ENCODE measurements at places on chromosomes 1 and 21.

GRCh38 chr1:3672971-3673361 is 20.6 kb downstream of the TP73 start:
- no peak for DNase-seq

- no peak for DNase-seq
Observed at GRCh38 chr1:164891615-164892014, 332.6 kb downstream of the PBX1 start.

DNA sequence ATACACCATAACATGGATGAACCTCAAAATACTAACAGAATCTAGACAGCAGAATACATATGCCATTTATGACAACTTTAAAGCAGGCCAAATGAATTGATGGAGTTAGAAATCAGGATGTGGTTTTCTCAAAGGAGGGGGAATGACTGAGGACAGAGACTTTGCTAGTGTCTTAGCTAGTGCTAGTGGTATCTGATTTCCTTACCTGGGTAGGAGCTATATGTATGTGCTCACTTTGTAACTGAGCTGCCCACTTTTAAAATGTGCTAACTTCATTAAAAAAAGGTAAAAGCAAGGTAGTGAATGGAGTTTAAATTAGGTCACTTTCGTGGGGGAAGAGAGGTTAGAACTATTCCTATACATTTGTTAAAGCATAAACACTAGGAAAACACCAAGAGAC is 2.6 kb downstream of the GTF2B start:
- DNase-seq: no peak

DNA sequence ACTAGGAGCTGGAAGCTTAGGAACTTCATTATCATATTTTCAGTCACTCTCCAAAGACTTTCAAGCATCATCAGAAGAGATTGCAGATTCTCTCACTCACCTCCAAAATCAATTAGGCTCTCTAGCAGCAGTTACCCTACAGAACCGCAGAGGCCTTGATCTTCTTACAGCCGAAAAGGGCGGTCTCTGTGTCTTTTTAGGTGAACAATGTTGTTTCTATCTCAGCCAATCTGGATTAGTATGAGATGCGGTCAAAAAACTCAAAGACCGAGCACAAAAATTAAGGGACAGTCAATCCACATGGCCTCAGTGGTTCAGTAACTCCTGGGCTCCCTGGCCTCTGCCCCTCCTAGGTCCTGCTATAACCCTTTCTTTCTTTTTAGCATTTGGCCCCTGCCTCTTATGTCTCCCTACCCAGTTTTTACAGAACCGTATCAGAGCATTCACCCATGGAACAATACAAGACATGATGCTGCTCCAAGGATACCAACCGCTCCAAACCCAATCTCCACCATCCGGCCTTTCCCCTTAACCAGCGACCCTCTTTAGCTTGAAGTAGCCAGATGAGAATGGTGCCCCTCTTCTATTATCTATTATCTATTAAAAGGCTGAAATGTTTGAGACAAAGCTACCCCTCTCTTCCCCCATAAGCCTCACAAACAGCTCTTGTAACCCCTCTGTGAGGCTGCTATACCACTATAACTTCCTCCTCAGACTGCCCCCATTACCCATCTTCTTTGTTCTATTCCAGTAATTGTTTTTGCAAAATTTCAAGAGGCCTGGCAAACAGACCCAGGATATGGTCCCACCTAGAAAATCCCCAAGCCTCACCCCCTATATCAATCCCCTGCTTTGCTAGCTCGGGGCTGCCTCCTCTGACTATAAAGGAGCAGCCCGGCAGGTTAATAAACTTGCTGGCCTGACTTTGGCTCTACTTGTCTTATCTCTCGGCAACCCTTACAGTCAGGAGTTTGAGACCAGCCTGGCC is 18.7 kb upstream of the CA6 start:
- no peak for DNase-seq

DNA sequence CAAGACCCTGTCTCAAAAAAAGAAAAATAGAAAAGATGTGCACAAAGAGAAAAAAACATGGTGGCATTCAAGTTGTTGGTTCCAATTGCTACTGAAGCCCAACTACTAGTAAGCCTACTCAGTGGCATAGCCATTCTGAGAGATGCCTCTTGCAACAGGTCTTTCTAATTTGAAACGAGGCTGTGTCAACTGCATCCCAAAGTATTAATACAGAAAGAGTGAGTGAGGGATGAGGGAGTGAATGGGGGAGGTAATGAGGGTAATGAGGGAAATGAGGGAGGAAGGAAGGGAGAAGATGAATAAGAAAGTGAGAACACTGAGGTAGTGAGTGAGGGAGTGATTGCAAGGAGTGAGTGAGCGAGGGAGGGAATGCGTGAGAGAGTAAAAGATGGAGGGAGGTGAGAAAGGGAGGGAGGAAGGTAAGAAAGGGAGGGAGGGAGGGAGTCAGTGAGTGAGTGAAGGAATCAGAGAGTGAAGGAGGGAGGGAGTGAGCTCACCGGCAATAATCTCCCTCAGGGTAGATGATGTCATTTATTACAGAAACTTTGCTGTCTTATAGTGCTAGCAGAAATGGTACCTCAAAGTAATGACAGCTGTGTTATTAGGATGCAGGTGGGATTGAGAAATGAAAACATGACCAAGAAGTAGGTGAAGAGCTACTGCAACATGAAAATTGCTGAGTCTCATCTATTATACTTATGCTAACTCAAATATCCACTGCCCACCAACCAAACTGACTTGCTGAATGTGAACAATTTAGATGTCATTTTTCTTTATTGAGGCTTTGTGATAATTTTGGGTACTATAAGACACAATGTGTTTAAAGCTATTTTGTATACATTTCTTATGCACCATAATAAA is 75.6 kb upstream of the ADAM30 start:
- DNase-seq: no peak

DNA sequence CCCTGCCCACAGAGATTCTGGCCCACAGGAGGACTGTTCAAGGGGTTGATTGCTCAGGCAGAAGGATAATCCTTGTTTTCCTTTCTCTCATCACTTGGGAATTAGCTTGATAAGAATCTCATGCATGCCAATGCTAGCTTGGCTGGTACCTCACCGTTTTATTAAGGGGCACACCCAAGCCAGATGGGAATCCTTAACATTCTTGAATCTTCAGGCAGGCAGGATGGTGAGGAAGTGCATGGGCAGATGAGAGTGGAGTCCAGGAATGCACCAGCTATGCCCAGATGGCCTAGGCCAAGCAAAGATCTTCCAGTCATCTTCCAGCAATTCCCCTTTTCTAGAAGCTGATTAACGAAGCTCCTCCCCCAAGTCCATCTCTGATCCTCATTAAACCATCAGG is 4.1 kb upstream of the LCE7A start:
- DNase-seq: no peak

GRCh38 chr1:102241431-102242338 is 245.0 kb upstream of the OLFM3 start:
- no peak for DNase-seq

DNA sequence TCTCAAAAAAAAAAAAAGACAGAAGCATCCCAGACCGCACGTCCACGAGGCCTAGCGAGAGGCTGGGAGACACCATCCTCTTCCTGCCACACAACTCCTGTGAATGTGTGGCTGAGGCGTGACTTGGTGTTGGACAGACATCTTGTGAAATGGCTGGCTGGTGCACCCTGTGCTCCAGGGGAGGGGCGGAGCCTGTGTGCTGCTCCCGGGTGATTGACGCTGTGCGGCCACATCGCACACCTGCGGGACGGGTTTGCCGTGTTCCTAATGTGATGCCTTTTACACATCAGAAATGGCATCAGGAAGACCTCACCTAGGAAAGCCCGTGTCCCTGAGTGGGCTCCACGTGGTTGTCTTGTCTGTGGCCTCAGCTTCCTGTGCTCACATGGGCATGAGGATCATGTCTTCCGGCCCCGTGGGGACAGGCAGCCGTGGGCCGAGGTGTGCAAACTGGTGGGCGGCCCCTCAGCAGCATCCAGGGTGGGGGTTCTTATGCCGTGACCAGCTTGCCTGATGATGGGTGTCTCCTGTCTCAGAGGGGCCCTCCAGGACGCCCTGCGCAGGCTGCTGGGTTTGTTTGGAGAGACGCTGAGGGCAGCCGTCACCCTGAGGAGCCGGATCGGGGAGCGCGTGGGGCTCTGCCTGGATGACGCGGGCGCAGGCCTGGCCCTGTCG is 64.4 kb downstream of the PCNT start:
- no peak for DNase-seq

DNA sequence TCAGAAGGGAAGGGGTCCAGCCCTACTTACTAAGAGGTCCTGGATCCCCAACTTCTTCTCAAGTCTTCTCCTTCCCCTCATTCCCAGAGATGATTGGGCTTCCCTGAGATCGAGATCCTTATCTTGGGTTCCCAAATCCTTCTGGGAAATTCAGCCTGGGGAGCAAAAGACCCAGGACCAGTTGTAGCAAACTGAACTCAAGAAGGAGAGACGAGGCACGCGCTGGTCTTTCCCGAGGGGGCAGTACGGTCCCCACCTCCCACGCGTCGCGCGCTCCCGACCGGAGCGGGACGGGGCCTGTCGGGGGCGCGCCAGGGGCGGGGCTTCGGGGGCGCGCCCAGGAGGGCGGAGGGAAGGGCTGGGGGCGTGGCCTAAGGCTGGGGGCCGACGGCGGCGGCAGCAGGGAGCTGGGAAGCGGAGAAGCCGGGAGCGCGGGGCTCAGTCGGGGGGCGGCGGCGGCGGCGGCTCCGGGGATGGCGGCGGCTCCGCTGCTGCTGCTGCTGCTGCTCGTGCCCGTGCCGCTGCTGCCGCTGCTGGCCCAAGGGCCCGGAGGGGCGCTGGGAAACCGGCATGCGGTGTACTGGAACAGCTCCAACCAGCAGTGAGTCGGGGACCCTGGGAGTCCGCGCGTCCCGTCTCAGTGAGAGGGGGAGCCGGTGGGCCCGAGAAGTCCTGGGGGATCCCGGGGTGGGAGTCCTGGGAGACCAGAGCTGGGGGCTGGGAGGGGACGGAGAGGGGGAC is at the start of gene EFNA3:
Gene EFNA3, plus strand, starts transcription at position 369 of the 741 bp plus-strand sequence. Its CDS starts 105 bp downstream, at position 474.
- DNase-seq: no peak

- DNase-seq: no peak
Observed at GRCh38 chr21:35915030-35915429, 145.3 kb downstream of the SETD4 start.

- no peak for DNase-seq
Observed at GRCh38 chr21:22345624-22346023, 1347.4 kb downstream of the NCAM2 start.

DNA sequence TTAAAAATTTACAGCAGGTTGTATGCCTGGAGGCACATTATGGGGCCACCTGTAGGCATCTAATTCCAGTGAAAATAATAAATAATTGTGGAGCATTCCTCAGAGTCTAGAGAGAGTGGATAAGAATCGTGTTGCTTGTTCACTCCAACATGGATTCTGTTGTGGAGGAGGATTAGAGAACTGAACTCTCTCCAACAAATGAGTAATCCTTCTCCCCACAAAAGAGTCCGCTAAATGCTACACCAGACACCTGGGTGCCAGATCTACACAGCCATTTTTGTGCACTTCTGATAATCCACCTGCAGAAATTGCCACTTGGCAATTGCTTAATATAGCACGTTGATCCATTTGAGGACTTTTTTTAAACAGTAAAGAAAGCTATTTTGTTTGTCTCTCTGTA is 113.7 kb upstream of the DPYD start:
- no peak for DNase-seq

DNA sequence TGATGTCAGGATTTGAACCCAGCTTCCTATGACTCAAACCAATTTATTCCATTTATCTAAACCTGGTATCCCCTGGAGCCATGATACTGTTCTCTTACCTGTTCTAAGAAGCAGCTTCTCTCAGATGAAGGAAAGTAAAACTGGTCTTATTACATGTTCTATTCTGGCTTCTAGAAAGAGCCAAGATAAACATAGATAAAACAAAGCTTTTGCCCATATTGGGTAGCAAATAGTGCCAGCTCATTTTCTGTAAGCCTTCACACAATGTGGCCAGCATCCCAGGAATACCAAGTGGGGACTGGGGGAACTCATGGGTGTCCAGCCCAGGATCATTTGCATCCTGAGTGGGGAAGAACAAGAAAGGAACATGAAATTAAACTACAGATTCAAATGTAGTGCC is 53.5 kb upstream of the EPHA8 start:
- DNase-seq: no peak
